ENCODE measurements at places on chromosomes 2 and 18. TPM values are rescaled to one million over a fixed set of nuclear protein-coding genes. Genes with fewer than 3 reads are reported as not detected.
A peak's percentile ranks its signal among the peaks of the same experiment; 100 is the strongest.

SCN3A gene
- total RNA-seq, result 2.1 TPM

- H3K36me3 ChIP-seq, result no peaks in the 10 kb centered on the region
- no peak for DNase-seq
- no peak within 1 kb of the TSS for H3K4me3 ChIP-seq
- no peak within 1 kb of the TSS for H3K27ac ChIP-seq
- no peaks in the 10 kb centered on the region for H3K27me3 ChIP-seq
Measured at GRCh38 chr2:77521931-77522470, at the start of gene LRRTM4. Gene LRRTM4, minus strand, starts transcription at chr2:77522376.

GRCh38 chr18:23357996-23358594 is 95.0 kb upstream of the RIOK3 start:
- H3K4me1 ChIP-seq, result peaks cover 38% of the 10 kb centered on the region
- no peaks in the 10 kb centered on the region for H3K27me3 ChIP-seq
- no peak for DNase-seq
- H3K27ac ChIP-seq, result peak overlapping the region; percentile 58

GRCh38 chr2:12897181-12897580 is 180.4 kb downstream of the TRIB2 start:
- H3K36me3 ChIP-seq, result no peaks in the 10 kb centered on the region
- no peak overlapping the region for H3K4me3 ChIP-seq
- H3K4me1 ChIP-seq, result peaks cover 12% of the 10 kb centered on the region
- H3K27ac ChIP-seq, result peak overlapping the region; percentile 49
- DNase-seq, result no peak

DNA sequence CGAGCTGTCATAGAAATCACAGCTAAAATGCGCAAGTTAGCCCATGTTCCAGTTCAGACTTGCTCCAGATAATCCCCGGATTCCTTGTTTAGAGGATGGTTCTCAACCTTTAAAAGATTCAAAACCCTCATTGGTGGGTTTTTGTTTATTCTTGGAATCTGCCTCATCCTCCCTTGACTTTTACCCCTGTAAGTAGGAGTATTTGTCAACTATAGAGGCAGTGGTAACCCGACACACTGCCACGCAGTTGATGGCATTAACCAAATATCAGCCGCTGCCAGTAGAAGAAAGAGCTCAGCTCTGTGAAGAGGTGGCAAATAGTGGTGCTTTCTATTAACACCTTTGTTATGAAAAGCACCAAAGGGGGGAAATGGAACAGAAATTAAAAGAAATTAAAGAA is 40.4 kb upstream of the SELENOI start:
- H3K4me3 ChIP-seq, result no peak overlapping the region
- H3K36me3 ChIP-seq, result no peaks in the 10 kb centered on the region
- H3K27me3 ChIP-seq, result no peaks in the 10 kb centered on the region

SLC4A5 gene
- total RNA-seq, result 3.2 TPM

GRCh38 chr18:49368876-49369440 is 91.5 kb downstream of the DYM start:
- H3K27ac ChIP-seq, result peak overlapping the region; percentile 1
- H3K27me3 ChIP-seq, result no peaks in the 10 kb centered on the region
- no peaks in the 10 kb centered on the region for H3K36me3 ChIP-seq
- H3K4me1 ChIP-seq, result no peaks in the 10 kb centered on the region
- peak; percentile 68 for DNase-seq

GRCh38 chr2:52597346-52597745 is 1170.3 kb upstream of the CHAC2 start:
- H3K36me3 ChIP-seq, result no peaks in the 10 kb centered on the region
- no peak overlapping the region for H3K27ac ChIP-seq
- DNase-seq, result no peak

GRCh38 chr18:9655232-9655767 is 40.9 kb upstream of the PPP4R1 start:
- no peaks in the 10 kb centered on the region for H3K27me3 ChIP-seq
- H3K4me1 ChIP-seq, result no peaks in the 10 kb centered on the region
- H3K4me3 ChIP-seq, result no peak overlapping the region
- no peaks in the 10 kb centered on the region for H3K36me3 ChIP-seq
- no peak overlapping the region for H3K27ac ChIP-seq

DNA sequence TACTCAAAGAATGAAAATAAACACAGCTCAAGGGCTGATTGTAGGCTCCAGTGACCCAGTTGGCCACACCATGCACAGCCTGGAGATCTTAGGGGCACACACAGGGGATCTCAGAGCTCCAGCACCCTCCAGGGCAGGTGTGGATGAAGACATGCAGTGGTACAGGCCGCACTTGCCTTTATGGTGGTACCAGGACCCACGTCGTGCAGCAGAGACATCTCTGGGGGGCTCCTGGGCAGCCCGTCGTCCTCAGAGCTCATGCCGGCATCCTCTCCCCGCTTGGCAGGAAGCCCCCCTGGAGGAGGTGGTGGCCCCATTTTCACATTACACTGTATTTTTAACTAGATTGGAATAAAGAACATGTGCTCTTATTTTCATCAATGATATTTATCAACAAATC is 101.2 kb upstream of the MGAT4A start:
- DNase-seq, result no peak
- no peak overlapping the region for H3K4me3 ChIP-seq
- H3K27me3 ChIP-seq, result no peaks in the 10 kb centered on the region
- H3K27ac ChIP-seq, result peak overlapping the region; percentile 73
- H3K36me3 ChIP-seq, result no peaks in the 10 kb centered on the region

KCNJ3 gene
- total RNA-seq, result not detected

ST6GAL2 gene
- 2.5 TPM for total RNA-seq

DNA sequence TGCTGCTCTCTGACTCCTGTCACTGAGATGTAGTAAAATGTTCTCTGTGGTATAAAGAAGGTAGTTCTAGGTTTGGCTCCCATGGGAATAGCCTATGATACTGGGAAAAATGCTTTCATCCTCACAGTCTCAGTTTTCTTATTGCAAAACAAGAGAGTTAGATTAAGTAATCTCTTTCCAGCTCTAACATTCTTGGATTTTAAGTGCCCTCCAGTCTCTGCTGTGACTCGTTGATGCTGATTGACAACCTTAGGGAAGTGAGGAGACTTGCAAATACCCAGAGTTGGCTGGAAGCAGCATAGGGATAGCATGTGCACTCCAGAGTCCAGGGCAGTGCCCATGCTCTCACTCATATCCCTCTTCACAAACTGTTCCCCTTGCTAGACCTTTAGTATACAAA is 534.9 kb downstream of the SLC4A3 start:
- no peaks in the 10 kb centered on the region for H3K27me3 ChIP-seq
- DNase-seq, result no peak
- no peak overlapping the region for H3K27ac ChIP-seq
- H3K4me3 ChIP-seq, result no peak overlapping the region

- H3K4me1 ChIP-seq, result no peaks in the 10 kb centered on the region
- H3K27me3 ChIP-seq, result no peaks in the 10 kb centered on the region
- H3K4me3 ChIP-seq, result no peak overlapping the region
- H3K27ac ChIP-seq, result no peak overlapping the region
Measured at GRCh38 chr2:169955940-169956339, 128.7 kb downstream of the UBR3 start.

DNA sequence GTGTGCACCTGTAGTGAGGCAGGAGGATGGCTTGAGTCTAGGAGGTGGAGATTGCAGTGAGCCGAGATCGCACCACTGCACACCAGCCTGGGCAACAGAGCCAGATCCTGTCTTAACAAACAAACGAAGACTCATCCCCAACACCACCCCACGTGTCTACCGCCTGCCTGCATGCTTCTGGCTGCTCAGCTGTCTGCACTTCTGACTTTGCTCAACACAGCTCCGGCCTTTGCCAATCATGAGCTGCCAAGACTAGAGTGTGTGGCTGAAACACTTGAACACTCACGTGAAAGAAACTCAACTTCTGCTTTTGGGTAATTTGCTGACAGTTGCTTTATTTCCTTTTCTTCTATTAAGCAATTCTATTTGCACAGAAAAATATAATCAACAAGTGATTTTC is 32.1 kb upstream of the SP3 start:
- H3K36me3 ChIP-seq, result no peaks in the 10 kb centered on the region
- H3K27ac ChIP-seq, result peak overlapping the region; percentile 25
- H3K27me3 ChIP-seq, result no peaks in the 10 kb centered on the region
- H3K4me3 ChIP-seq, result no peak overlapping the region
- DNase-seq, result peak; percentile 90
- H3K4me1 ChIP-seq, result peaks cover 12% of the 10 kb centered on the region

- H3K27ac ChIP-seq, result no peak overlapping the region
- no peak for DNase-seq
- no peaks in the 10 kb centered on the region for H3K27me3 ChIP-seq
- no peaks in the 10 kb centered on the region for H3K36me3 ChIP-seq
Measured at GRCh38 chr2:239647052-239647819, 246.4 kb upstream of the HDAC4 start.

PIEZO2 gene
- 20.4 TPM for total RNA-seq

GRCh38 chr2:178397002-178397605 is 53.9 kb downstream of the PRKRA start:
- no peaks in the 10 kb centered on the region for H3K27me3 ChIP-seq
- no peaks in the 10 kb centered on the region for H3K4me1 ChIP-seq
- no peaks in the 10 kb centered on the region for H3K36me3 ChIP-seq
- DNase-seq, result no peak
- H3K4me3 ChIP-seq, result no peak overlapping the region

CDH19 gene
- 1.4 TPM for total RNA-seq

DNA sequence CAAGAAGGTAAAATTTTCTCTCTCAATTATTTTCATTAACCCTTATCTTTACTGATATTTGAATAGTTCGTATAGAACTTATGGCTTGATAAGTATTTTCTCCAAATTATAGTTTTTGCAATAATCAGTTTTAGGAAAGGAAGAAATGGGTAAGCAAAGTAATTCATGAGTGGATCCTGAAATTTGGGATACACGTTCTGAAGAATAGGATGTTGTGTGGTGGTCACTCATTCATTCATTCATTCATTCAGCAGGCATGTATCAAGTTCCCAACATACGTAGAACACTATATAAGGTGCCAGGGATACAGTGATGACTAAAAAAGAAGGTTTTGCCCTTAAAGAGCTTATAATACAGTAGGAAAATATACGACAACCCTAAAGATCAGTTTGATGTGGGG is 95.4 kb downstream of the PTRHD1 start:
- no peak overlapping the region for H3K4me3 ChIP-seq
- DNase-seq, result no peak
- H3K27ac ChIP-seq, result no peak overlapping the region
- peaks cover 17% of the 10 kb centered on the region for H3K36me3 ChIP-seq
- no peaks in the 10 kb centered on the region for H3K4me1 ChIP-seq
- H3K27me3 ChIP-seq, result no peaks in the 10 kb centered on the region

DNA sequence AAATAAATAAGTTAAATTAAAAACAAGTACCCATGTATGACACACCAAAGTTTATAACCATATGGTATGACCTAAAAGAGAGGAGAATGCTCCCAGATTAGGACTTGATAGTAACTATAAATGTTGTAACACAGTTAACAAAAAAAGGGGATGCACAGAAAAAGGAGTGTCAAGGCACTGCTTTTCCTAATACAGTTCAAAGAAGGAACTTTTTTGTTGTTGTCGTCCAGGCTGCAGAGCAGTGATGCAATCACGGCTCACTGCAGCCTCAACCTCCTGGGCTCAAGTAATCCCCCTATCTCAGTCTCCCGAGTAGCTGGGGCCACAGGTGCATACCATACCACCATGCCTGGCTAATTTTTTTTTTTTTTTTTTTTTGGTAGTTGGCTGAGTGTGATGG is 2.7 kb downstream of the NARS1 start:
- no peak overlapping the region for H3K27ac ChIP-seq
- no peak for DNase-seq
- H3K36me3 ChIP-seq, result peaks cover 29% of the 10 kb centered on the region
- no peaks in the 10 kb centered on the region for H3K27me3 ChIP-seq
- H3K4me3 ChIP-seq, result no peak overlapping the region
- peaks cover 7% of the 10 kb centered on the region for H3K4me1 ChIP-seq

- no peak overlapping the region for H3K4me3 ChIP-seq
- H3K27me3 ChIP-seq, result no peaks in the 10 kb centered on the region
- no peak for DNase-seq
- no peaks in the 10 kb centered on the region for H3K4me1 ChIP-seq
- no peak overlapping the region for H3K27ac ChIP-seq
- no peaks in the 10 kb centered on the region for H3K36me3 ChIP-seq
Measured at GRCh38 chr2:126482582-126483464, 173.1 kb upstream of the GYPC start.

ASXL3 gene
- 1.3 TPM for total RNA-seq

TMEM247 gene
- not detected for total RNA-seq

GRCh38 chr18:45303026-45303425 is 312.2 kb upstream of the SLC14A2 start:
- no peak overlapping the region for H3K4me3 ChIP-seq
- H3K36me3 ChIP-seq, result no peaks in the 10 kb centered on the region
- no peak overlapping the region for H3K27ac ChIP-seq
- no peaks in the 10 kb centered on the region for H3K27me3 ChIP-seq

DNA sequence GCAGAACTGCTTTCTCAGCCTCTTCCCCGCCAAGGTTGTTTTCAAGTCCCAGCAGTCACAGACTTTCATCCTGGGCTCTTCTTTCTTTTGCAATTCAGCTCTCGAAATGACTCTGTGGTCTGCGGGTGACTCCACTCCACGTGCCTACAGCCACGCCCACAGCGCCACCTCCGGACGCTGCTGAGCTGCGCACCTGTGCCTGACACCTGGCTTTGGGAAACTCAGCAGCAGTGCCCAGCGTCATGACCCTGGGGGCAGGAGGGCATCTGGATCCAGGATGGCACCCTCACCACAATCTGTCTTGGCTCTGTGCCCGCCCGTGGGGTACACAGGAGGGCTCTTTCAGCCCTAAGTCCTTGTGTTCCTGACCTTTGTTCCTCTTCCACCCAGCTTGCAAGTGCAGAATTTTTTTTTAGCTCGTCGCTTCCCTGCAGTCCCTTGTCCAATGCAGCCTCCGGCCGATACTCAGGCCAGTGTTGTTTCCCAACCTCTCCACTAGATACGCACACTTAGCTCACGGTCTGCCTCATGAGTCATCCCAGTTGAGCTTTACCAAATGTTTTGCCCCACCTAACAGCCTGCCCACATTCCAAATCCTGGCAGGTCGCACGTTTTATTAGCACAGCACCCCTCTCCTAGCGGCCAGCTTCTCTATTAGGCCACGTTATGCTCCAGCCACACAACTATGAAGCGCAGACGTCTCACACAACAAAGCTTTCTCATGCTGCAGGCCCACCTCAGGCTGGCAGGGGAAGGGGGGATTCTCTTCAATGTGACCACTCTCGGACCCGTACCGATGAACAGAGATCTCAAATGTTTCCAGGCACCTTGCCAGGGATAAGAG is 6.5 kb upstream of the CAPN10 start:
- peaks cover 32% of the 10 kb centered on the region for H3K36me3 ChIP-seq
- peak; percentile 92 for DNase-seq
- peak overlapping the region; percentile 82 for H3K27ac ChIP-seq
- H3K4me1 ChIP-seq, result peaks cover 32% of the 10 kb centered on the region
- H3K27me3 ChIP-seq, result no peaks in the 10 kb centered on the region

DLGAP1 gene
- 5.4 TPM for total RNA-seq

TET3 gene
- total RNA-seq, result 19.9 TPM

- H3K27ac ChIP-seq, result no peak overlapping the region
- H3K27me3 ChIP-seq, result no peaks in the 10 kb centered on the region
- no peak for DNase-seq
- peaks cover 35% of the 10 kb centered on the region for H3K4me1 ChIP-seq
- no peak overlapping the region for H3K4me3 ChIP-seq
Measured at GRCh38 chr18:23191232-23191631, 55.9 kb downstream of the CABLES1 start.

Data from upper lobe of right lung (tissue), 1 donor.